GM06990 (cell line): ENCODE measurements at places on chromosomes 1 and 21.

DNA sequence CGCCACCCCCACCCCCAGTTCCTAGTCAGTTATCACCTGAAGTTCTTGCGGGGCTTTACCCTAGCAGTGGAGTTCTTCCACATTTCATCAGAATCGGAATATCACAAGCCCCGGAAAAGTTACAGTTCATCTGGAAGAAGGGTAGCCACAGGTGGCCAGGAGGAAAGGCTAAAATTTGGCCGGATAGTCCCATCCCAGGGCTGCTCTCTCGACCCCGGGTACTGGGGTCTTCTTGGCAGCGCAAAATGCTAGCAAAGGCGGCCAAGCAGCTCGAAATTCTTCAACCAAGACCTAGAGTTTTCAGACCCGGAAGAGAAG, 7.9 kb downstream of the HLX start:
- no peak for DNase-seq

DNA sequence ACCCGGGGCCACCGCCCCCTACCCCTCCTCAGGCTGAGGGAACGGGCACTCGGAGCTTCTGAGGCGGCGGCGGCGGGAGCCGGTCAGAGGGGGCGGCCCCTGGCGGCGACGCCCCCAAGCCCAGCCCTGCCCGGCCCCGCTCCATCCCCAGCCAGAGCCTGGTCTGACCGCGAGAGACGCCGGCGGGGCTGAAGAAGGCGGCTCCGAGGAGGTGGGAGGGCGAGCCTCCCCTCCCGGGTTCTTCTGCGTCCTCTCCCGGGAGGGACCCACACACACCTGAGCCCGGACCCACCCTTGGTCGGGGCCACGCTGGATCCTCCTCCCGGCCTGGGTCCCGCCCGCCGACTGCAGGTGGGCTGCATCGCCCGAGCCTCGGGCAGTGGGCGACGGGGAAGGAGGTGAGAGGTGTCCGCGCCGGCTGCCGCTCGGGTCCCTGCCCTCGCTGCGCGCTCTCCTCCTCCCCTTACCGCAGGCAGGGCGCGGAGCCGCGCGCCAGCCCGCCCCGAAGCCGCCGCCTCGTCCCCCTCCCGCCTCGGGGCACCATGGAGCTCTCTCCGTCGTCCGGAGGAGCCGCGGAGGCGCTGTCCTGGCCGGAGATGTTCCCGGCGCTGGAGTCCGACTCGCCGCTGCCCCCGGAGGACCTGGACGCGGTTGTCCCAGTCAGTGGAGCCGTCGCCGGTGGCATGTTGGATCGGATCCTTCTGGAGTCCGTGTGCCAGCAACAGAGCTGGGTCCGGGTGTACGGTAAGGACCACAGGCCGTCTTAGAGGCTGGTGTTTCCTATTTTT, at the start of gene RASAL2:
RASAL2 (plus strand) TSS at position 154 of the 788 bp plus-strand sequence; CDS start at position 543, 389 bp downstream.
- peak; percentile 44 for DNase-seq

DNA sequence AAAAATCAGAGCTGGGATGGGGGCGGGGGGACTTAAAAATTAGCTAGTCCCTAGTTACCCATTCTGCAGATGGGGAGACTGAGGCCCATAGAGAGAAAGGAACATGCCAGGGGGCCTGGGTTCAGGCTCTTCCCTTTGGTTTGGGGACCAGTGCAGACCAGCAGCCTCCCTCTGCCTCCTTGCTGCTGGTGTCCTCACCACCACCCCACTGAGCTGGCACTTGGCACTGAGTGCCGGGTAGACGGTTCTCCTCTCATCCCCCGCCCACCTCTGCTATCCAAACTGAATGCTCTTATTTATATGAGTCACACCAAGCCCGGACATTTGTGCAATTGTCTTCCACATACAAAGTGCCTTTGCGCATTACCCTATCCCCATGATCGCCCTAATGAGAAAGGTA, 39.2 kb downstream of the CAMK2N1 start:
- no peak for DNase-seq

DNA sequence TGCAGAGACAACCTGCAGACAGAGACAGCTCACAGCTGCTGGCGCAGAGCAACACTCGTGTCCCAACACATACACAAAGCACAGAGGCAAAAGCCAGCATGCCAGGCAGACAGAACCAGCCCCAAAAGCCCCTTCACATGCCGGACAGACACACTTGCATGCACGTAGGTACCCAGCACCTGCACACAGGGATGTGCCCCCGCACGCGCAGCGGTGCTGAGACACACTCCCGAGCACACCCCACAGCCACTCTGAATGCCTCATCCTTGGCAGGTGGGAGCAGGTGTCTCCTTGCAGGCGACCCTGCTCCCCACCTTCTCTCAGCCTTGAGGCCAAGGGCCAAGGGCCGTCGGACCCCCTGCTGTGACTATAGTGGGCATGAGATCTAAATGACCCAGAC, 41.2 kb upstream of the ZC3H12A start:
- no peak for DNase-seq

DNA sequence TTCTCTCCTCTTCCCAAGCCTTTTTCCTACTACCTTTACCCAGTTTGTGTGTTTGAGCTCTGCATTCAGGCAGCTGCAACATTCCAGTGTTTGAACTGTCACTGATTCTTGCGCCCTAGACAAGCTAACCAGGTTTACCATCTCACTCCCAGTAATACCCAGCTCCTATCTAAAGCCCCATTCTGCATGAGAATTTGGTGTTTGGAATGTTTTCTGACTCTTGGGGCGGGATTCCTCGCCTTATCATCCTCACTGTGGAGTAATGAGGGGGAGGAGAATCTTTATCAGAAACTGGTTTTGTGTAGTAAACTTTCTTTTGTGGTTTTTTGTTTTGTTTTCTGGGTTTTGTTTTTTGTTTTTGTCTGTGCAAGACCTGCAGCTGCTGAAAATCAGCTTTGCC, 36.5 kb downstream of the NCF2 start:
- no peak for DNase-seq

GRCh38 chr1:112172294-112172882, 182.9 kb upstream of the KCND3 start:
- DNase-seq: no peak

- DNase-seq: peak; percentile 18
Measured at GRCh38 chr1:172753964-172754363, 95.1 kb downstream of the FASLG start.

GRCh38 chr1:32666901-32667566, 16.0 kb downstream of the RBBP4 start:
- DNase-seq: no peak

DNA sequence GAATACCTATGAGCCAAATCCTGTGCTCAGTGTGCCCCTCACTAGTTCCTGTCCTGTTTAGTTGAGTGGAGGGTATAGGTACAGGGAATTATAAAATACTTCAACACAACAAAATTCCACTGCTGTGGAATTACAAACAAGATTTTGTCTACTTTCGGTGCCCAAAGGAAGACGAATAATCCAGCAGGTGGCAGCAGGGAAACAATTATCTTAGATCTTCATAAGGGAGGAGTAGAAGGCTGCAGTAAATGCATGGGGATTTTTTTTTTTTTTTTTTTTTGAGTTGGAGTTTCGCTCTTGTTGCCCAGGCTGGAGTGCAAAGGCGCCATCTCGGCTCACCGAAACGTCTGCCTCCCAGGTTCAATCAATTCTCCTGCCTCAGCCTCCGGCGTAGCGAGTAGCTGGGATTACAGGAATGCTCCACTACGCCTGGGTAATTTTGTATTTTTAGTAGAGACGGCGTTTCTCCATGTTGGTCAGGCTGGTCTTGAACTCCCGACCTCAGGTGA, 2.0 kb upstream of the PIP5K1A start:
- peak; percentile 33 for DNase-seq

- DNase-seq: no peak
Measured at GRCh38 chr21:35349376-35350080, 300.4 kb upstream of the RUNX1 start.

- DNase-seq: no peak
Measured at GRCh38 chr1:44090429-44091252, 28.0 kb upstream of the KLF17 start.

DNA sequence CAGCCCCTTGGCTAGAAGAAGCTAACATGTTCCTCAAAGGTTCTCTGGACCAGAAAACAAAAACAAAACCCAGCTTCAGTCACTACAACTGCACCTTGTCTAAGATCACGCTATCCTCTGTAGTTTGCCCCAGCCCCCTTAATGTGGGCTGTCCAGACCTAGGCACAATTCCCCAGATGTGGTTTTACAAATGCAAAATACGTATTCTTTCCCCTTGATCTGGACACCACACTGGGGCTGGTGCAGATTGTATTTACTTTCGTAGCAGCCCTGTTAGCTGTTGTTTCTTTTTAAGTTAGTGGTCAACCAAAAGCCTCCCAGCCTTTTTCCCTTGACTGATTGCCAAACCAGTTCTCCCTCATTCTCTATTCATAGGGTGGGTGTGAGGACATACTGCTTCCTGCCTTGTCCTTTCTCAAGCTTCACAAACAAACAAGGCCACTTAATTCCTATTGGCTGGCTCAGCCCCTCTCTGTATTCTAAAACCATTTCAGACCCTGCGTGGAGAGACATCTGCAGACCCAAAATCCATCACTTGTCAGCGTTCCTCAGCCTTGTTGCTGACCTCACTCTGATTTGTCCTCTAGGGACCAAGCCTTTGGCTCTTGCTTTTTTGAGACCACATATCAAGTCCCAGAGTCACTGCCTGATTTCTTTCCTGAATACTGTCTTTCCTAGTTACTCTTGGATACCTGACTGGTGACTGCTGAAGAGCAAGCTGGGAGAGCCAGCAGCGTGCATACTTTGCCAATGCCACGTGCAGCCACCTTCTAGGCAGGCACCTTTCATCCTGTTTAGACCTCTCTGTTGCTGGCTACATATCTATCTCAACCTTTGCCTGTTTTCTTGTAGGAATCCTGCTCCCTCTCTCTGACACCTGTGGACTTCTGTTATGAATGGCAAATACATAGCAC, 96.4 kb upstream of the RAB3GAP2 start:
- no peak for DNase-seq

GRCh38 chr21:38346286-38346685, 89.5 kb downstream of the KCNJ15 start:
- no peak for DNase-seq
